ENCODE measurements at places on chromosomes 12 and 14.
A peak's percentile ranks its signal among the peaks of the same experiment; 100 is the strongest.

DNA sequence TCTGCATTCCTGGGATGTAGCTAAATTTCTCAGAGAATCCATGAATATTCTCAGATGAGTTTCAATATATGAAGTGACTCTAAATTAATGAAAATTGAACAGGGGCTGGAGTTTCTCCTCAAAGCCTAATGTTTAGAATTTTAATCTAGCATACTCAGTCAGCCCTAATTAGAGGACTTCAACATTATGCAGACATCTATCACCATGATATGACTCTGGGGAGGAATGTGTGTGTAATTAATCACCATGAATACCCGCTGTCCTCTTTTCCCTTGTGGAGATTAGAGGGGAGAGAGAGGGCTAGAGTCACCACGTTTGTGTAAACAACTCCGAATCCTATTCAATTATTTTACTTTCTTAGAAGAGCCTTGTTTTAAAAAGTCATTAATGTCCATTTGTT lies 698.6 kb upstream of the MDGA2 start:
- no peak for DNase-seq
- no peaks in the 10 kb centered on the region for H3K4me1 ChIP-seq

DNA sequence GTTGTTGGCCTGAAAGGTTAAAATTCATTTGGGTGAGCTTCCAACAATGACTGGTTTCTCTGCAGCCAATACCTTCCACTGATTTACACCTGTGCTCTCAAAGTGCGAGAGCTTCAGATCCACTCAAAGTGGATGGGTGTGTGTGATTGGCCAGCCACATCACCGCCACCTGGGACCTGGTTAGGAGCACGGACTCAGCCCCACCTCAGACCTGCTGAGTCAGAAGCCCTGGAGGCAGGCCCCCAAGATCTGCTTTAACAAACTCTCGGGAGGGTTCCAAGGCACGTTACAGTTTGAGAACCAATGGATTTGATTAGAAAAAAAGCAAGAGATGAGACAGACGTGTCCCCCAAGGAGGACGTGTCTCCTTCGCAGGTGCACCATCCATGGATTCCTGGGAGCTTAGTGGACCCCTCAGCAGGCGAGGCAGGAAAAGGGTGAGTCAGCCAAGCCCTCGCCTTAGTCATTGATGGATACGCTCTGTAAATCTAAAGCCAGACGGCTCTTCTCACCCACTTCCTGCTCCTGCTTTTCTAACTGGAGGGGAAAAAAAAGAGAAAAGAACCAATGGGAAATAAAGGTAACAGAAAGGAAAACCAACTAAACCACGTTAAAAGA lies 24.5 kb downstream of the FZD10 start:
- no peaks in the 10 kb centered on the region for H3K36me3 ChIP-seq
- no peak overlapping the region for H3K27ac ChIP-seq
- no peak overlapping the region for H3K4me3 ChIP-seq
- no peaks in the 10 kb centered on the region for H3K4me1 ChIP-seq
- peaks cover 20% of the 10 kb centered on the region for H3K27me3 ChIP-seq

DNA sequence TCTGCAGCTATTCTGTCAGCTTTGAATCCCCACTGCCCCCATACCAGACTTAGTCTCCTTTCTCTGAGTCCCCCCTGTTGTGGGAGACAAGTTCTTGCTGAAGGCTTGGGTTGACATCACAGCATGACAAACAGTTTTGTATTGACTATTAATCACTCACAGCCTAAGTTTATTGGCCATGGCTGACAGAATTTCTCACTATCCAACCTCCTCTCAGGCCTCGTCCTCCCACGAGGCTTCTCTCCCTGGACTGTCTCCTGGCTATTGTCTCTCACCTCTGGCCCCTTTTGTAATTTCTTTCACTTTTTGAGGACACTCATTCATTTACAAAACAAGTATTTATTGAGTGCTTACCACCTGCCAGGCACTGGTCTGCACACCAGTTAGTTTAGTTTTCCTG lies 35.2 kb upstream of the DCD start:
- H3K4me3 ChIP-seq = no peak overlapping the region
- H3K4me1 ChIP-seq = no peaks in the 10 kb centered on the region
- H3K36me3 ChIP-seq = no peaks in the 10 kb centered on the region
- H3K27me3 ChIP-seq = peaks cover 27% of the 10 kb centered on the region
- no peak for DNase-seq

DNA sequence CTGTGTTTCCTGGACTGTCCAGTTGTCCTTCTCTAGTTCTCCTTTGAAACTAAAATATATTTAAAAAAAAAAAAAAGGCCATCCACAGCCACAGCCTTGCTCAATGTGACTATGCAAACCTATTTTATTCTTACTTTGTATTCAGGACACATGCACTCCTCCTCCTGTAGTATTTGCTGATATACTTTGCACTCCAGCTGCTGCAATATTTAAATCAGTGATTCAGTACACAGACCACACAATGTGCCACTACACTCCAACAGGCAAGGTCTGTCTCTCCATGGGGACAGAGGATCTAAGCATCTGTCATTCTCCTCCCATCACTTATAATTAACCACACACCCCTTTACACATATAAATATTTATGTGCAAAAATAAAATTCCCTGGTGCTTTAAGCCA lies 40.2 kb upstream of the CCDC196 start:
- no peaks in the 10 kb centered on the region for H3K27me3 ChIP-seq
- H3K4me1 ChIP-seq = no peaks in the 10 kb centered on the region
- no peak overlapping the region for H3K4me3 ChIP-seq
- no peaks in the 10 kb centered on the region for H3K36me3 ChIP-seq
- DNase-seq = no peak

DNA sequence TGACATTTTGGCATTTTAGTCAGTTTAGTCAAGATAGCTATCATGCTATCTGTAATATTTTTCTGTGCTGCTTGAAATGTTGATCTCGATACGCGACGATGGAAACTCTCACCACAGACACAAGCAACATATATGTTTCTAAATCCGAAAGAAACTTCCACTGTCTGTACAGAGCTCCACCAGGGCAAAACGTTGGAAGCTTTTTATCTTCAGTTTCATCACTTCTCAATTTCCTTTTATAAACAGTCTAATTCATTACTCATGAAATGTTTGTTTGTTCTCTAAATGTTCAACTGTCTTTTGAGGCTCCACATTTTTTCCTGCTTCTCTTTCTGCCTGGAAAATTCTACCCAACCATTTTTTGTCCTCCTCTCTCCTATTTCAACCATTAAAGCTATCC lies 737.6 kb downstream of the SLC16A7 start:
- H3K27ac ChIP-seq = no peak overlapping the region
- no peaks in the 10 kb centered on the region for H3K36me3 ChIP-seq

- peaks cover 4% of the 10 kb centered on the region for H3K36me3 ChIP-seq
- H3K4me3 ChIP-seq = no peak overlapping the region
- no peaks in the 10 kb centered on the region for H3K27me3 ChIP-seq
- H3K27ac ChIP-seq = no peak overlapping the region
- no peaks in the 10 kb centered on the region for H3K4me1 ChIP-seq
Measured at GRCh38 chr12:26539131-26539530, 293.9 kb downstream of the ITPR2 start.

DNA sequence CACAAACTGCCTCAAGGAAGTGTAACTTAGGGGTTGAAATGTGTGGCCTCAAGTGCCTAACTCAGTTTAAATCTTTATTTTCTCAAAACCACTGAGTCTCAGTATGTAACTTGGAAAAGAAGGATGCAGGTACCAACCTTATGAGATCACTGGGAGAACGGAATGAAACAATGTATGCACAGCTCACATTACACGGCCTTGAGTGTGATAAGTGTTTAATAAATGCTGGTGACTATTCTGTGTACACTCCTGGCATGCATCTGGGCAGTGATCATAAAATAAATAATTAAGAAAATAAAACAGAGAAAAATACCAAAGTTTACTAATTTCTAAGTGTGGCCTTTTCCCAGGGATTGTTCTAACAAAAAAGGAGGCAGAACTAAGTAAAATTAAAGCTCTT lies 974.5 kb upstream of the FLRT2 start:
- no peak overlapping the region for H3K4me3 ChIP-seq
- H3K4me1 ChIP-seq = no peaks in the 10 kb centered on the region
- no peaks in the 10 kb centered on the region for H3K27me3 ChIP-seq
- no peaks in the 10 kb centered on the region for H3K36me3 ChIP-seq

DNA sequence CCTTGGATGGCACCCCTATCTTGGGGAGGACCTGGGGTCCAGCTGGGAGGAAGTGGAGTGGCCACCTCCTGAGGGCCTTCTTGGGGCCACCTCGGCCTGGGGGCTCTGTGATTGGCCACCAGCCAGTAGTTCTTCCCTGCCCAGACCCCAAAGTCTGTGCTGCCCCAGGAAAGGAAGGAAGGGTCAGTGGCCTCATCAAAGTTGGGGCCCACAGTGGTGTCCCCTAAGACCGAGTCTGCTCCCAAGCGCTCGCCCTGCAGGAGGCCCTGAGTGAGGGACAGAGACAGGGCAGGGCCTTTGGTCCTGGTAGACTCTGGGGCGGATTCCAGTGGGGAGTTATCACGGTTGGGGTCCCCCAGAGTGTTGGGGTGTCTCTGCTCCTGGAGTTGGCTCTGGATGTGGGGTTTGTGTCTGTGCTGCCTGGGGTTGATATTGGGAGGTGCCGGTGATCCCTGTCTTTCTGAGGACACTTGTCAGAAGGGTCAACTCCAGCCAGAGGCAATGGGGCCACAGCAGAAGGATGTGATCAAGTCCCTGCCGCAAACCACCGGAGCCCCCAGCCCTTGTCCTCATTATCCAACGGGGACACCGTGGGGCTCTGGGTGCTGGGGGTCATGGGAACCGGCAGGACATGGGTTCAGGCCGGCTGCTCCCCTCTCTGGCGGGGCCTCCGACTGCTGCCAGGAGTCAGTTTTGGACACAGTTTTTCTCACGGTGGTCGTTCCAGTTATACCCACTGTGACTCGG lies 364.3 kb downstream of the TMEM121 start:
- no peaks in the 10 kb centered on the region for H3K27me3 ChIP-seq
- H3K4me1 ChIP-seq = peaks cover 69% of the 10 kb centered on the region

DNA sequence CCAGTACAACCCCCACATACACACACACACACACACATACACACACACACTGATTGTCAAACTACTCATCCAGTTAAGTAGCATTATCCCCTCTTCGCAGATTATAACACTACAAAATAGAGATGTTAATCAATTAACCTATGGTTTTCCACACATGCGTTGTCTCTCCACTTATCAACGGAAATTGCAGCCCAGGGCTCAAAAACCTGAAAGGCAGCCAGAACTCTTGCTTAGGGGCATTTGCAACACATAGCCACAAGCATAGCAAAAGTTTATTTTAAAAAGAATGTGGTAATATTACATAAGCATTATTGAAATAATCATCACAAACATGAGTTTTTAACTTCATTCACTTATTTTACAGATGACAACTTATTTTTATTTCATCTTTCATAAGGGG lies 265.8 kb downstream of the SLC16A7 start:
- no peaks in the 10 kb centered on the region for H3K36me3 ChIP-seq
- no peaks in the 10 kb centered on the region for H3K4me1 ChIP-seq
- no peak overlapping the region for H3K27ac ChIP-seq
- DNase-seq = no peak
- no peak overlapping the region for H3K4me3 ChIP-seq

- H3K4me3 ChIP-seq = peak overlapping the region; percentile 72
- H3K4me1 ChIP-seq = peaks cover 3% of the 10 kb centered on the region
- H3K27me3 ChIP-seq = no peaks in the 10 kb centered on the region
- no peaks in the 10 kb centered on the region for H3K36me3 ChIP-seq
- DNase-seq = peak; percentile 59
Measured at GRCh38 chr12:106246891-106247673, 738 bp downstream of the CKAP4 start.

- H3K4me3 ChIP-seq = no peak overlapping the region
- DNase-seq = no peak
- no peaks in the 10 kb centered on the region for H3K27me3 ChIP-seq
- no peaks in the 10 kb centered on the region for H3K4me1 ChIP-seq
- H3K27ac ChIP-seq = no peak overlapping the region
- H3K36me3 ChIP-seq = peaks cover 32% of the 10 kb centered on the region
Measured at GRCh38 chr12:110530511-110530910, 28.4 kb downstream of the RAD9B start.

DNA sequence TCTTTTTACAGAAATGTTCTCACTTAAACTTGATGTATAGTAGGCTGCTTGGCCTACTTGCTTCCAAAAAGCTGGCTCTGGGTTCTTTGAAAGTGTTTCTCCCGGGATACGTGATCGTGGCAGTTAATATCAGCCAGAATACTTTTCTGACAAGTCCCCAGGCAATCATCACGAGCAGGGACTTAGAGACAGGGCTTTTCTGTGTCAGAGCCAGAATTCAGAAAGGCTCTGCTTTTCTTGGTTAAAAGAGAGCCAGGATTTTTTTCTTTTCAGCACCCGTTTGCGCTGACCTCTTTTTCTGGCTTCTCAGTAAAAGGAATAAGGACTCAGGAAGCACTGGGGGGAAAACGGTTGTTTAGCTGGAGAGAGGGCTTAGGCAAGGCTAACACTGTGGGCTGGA lies 57.8 kb upstream of the ARHGAP5 start:
- H3K36me3 ChIP-seq = no peaks in the 10 kb centered on the region
- H3K27ac ChIP-seq = no peak overlapping the region
- no peaks in the 10 kb centered on the region for H3K4me1 ChIP-seq
- DNase-seq = no peak

DNA sequence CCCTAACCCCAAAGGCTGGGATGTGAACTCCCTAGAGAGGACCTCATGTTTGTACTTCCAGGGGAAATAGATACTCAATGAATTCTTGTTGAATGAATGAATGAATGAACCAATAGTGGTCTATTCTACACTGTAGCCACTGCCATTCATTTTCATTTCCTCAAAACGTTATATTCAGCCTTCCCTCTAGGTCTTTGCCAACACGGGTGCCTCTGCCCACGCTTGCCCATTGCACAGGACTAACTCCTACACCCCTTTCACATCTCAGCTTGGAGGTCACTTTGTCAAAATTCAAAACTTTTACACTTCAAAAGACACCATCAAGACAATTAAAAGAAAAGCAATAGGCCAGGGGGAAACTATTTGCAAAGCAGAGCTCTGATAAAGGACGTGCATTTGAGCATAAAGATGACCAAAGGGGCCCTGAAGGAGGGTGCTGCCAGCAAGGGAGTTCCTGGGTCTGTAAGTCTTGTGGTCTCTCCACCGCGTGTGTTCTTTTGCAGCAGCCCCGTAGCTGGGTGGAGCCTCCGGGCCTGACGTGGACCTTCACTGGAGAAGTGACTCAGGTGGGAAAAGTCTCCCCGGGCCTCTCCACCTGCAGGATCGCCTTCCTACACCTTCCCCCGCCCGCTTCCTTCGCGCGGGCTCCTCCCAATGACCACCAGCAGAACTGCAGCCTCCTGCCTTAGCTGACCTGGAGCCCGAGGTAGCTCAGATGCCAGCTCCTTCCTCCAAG lies 31.5 kb downstream of the TMEM63C start:
- H3K36me3 ChIP-seq = no peaks in the 10 kb centered on the region
- no peaks in the 10 kb centered on the region for H3K4me1 ChIP-seq
- no peak overlapping the region for H3K27ac ChIP-seq
- no peaks in the 10 kb centered on the region for H3K27me3 ChIP-seq

- no peaks in the 10 kb centered on the region for H3K36me3 ChIP-seq
- peaks cover 13% of the 10 kb centered on the region for H3K27me3 ChIP-seq
- no peaks in the 10 kb centered on the region for H3K4me1 ChIP-seq
- no peak for DNase-seq
Measured at GRCh38 chr14:61929651-61930050, 167.4 kb downstream of the SNAPC1 start.

GRCh38 chr12:85711735-85712390 lies 124.3 kb downstream of the RASSF9 start:
- no peaks in the 10 kb centered on the region for H3K4me1 ChIP-seq
- H3K27me3 ChIP-seq = no peaks in the 10 kb centered on the region
- DNase-seq = no peak
- no peak overlapping the region for H3K27ac ChIP-seq
- no peak overlapping the region for H3K4me3 ChIP-seq
